ENCODE measurements at places on chromosomes 3 and 15.

DNA sequence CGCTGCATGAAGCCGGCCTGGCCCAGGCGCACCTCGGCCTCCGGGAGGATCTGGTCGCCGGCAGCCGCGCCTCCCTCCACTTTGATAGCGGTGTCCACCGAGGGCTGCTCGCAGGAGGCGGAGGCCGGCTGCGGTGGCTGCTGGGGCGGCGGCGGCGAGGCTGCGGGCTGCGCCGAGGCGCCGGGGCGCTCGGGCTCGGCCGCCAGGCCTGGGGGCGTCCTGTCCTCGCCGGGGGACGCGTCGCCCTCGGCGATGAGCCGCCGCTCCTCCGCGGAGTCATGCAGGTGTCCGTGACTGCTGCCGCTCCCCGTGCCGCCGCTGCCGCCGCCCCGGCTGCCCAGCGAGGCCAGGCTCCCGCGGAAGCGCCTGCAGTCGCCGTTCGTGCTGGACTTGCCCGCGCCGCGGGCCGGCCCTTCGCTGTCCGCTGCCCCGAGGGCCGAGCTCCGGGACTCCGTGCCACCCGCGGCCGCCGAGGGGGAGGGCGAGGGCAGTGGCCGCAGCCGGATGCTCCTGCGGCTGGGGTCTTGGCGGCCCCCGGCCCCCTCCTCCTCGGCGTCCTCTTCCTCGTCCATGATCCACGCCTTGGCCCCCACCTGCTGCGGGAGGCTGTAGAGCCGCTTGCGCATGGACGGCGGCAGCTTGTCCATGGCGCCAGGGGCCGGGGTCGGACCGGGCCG is 996 bp downstream of the HCN4 start:
- no peak for DNase-seq

DNA sequence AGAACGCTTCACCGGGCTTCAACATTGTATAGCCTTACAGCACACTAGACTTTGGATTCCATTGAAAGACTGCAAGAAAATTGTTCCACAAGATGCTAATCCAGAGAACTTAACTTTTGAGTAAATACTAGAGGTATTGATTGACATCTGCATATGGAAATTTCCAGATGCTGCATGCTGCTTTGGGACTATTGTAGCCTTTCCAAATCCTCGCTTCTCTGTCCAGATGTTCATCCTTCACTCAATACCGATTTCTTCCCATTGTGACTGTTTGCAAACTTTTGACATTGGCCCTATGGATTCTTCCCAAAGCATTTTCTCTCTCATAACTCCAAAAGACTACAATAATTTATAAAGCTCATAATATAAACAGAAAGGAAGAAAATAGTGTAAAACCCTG is 41.4 kb downstream of the COL6A6 start:
- no peak for DNase-seq

- no peak for DNase-seq
These were observed 12.3 kb upstream of the ALCAM start for GRCh38 chr3:105354429-105354828.

GRCh38 chr3:40608091-40608490 is 83.3 kb downstream of the ZNF621 start:
- no peak for DNase-seq

- DNase-seq, result peak; percentile 69
These were observed 619 bp downstream of the ATXN7 start for GRCh38 chr3:63864008-63864964.

DNA sequence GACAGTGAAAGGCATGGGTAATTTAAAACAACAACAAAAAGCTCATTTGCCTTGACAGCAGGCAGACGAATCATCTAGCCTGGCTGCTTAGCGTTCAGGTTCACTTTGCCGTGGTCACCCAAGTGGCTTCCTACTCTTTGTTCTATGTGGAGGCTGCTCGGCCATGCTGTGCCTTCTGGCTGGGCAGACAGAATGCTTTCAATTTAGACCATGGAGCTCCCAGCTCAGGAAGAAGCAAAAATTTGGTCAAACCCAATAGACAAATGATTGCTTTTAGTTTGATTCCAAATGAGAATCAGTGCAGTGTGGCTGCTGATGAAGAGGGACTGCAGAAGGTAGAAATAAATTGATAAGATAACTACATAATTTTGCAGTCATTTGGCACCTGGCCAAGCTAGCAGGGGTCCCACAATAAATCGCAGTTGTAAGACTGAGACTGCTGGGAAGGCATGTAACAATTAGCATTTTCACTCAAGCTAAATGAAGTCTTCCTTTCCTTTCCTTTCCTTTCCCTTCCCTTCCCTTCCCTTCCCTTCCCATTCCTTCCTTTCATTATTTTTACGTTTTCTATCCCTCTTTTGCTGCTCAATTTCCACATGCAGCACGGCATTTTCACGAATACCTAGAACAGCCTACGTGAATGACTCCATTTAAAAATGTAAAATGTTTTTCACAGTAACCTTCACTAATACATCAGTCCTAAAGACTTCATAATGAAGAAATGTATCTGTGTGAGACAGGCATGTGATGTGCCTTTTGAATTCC is 360.4 kb upstream of the TGFBR2 start:
- no peak for DNase-seq

DNA sequence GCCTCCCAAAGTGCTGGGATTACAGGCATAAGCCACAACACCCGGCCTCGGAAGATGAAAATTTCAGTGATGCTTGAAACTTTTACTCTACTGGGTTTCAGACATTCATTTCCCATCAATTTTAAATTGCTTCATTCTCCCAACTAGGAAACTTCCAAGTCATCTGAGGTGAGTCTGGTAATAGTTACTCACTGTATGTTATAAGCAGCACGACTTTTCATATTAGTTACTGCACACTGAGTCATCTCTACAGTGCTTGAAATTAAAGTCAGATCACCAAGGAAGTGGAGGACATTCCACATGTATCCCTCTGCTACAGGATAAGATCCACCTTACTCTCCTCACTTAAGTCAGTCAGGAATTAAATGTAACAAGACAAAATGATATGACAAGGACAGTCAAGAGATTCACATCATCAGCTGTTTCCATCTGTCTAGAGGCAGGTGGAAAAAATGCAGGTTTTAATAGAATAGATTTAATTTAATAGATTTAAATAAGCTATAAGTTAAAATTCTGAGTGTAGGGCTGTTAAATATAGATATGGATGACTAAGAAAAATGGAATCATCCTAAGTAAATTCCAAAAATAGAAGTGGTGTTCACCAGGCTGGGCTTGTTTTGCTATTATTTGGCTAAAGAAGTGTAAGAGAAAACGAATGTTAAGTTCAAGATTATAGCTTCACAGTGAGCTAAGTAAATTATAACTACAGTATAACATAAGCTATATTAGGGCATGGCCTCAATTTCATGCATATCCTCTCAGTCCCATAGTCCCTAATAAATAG is 104.4 kb downstream of the TMCO5A start:
- no peak for DNase-seq

GRCh38 chr15:91584895-91585294 is 268.6 kb upstream of the SLCO3A1 start:
- DNase-seq, result no peak

GRCh38 chr3:102194760-102195159 is 240.1 kb upstream of the ZPLD1 start:
- DNase-seq, result no peak

DNA sequence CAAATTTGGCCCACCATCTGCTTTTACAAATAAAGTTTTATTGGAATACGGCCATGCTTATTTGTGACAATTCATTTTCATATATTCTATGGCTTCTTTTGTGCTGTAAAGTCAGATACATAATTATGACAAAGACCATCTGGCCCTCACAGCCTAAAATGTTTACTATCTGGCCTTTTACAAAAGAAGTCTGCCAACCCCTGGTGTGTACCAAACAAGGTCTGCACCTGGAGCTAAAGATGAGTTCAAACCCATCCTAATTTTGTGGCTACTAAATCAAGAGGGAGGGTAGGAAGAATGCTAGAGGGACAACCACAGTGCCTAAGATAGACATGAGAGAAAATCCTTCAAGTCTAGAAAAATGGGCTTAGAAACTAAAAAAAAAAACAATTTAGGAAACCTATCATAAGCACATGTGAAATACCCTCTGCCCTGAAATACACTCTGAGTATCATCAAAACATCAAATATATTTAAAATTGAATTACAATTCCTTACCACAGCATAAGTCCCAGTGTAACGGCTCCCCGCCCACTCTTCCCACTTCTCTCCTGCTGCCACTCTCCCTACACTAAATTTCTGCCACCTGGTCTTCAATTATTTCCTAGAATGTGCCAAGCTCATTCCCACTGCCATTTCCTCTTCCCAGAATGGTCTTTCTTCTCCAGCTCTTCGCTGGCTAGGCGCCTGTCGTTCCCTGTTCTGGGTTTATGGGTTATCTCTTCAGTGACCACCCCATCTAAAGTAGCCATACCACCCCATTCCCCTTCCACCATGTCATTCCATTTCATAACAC is 950.7 kb upstream of the CFAP20DC start:
- DNase-seq, result no peak
